ENCODE measurements at places on chromosomes 12 and 14. TPM values are rescaled to one million over a fixed set of nuclear protein-coding genes. Genes with fewer than 3 reads are reported as not detected.

STYX gene
- 9.7 TPM for total RNA-seq

EFS gene
- total RNA-seq = 0.47 TPM

PTPRQ gene
- 0.26 TPM for total RNA-seq

PRKD1 gene
- total RNA-seq = 8.4 TPM

HOXC13 gene
- not detected for total RNA-seq

VCPKMT gene
- total RNA-seq = 2.8 TPM

BDKRB2 gene
- total RNA-seq = 80.9 TPM

SLC48A1 gene
- total RNA-seq = 6.9 TPM

KIF26A gene
- not detected for total RNA-seq

GZMB gene
- not detected for total RNA-seq

KRT86 gene
- not detected for total RNA-seq

GPR84 gene
- not detected for total RNA-seq

GLI1 gene
- total RNA-seq = 0.86 TPM

CLEC9A gene
- total RNA-seq = not detected

EML1 gene
- total RNA-seq = 84.0 TPM

FGF6 gene
- total RNA-seq = not detected

NYNRIN gene
- total RNA-seq = 17.5 TPM

GRIN2B gene
- total RNA-seq = under 0.01 TPM

OR4K15 gene
- not detected for total RNA-seq

HECTD1 gene
- 645 TPM for total RNA-seq

KRT80 gene
- under 0.01 TPM for total RNA-seq

RNASE3 gene
- 0.16 TPM for total RNA-seq

CRIP1 gene
- total RNA-seq = 6.2 TPM

SCNN1A gene
- 0.16 TPM for total RNA-seq

CLEC1A gene
- total RNA-seq = not detected

CLMN gene
- total RNA-seq = 0.16 TPM

C1S gene
- 378 TPM for total RNA-seq

All from bronchial smooth muscle cell (primary cell).